ENCODE measurements at places on chromosomes 4 and X.

GRCh38 chr4:183838987-183839712 is 66.0 kb upstream of the STOX2 start:
- DNase-seq, result no peak

GRCh38 chr4:135598151-135598550 is 1396.6 kb upstream of the PABPC4L start:
- no peak for DNase-seq

DNA sequence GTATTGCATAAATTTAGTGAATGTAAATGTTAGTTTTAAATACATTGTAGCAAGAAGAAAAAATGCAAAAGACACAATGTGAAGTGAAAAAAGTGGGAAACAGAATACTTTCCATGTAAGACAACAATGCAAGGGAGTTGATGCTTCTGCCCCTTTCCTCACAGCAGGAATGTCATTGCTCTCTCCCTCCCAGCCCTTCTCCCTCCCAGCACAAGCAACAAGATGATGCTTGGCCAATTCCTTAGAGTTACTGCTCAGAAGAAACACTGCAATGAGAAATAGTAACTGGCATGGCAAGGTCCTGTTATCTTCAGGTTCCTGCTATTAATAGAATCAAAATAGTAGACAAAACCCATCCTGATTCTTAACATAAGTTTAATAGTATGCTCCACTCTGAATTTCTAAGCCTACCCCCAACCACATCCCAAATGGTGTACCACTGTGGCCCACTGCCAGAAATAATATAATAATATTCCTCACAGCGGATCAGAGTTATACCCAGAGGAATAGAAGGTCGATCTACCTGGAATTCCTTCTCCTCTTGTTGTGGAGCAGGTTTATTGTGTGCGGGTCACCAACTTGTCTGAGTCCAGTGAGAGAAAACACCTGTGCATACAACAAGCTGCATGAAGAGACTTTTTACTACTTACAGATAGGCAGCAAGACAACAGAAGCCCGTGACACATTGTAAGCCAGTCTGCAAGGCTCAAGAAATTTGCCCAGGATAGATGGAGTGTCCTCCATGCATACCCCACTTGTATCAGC is 69.8 kb upstream of the SLC7A11 start:
- DNase-seq, result no peak

DNA sequence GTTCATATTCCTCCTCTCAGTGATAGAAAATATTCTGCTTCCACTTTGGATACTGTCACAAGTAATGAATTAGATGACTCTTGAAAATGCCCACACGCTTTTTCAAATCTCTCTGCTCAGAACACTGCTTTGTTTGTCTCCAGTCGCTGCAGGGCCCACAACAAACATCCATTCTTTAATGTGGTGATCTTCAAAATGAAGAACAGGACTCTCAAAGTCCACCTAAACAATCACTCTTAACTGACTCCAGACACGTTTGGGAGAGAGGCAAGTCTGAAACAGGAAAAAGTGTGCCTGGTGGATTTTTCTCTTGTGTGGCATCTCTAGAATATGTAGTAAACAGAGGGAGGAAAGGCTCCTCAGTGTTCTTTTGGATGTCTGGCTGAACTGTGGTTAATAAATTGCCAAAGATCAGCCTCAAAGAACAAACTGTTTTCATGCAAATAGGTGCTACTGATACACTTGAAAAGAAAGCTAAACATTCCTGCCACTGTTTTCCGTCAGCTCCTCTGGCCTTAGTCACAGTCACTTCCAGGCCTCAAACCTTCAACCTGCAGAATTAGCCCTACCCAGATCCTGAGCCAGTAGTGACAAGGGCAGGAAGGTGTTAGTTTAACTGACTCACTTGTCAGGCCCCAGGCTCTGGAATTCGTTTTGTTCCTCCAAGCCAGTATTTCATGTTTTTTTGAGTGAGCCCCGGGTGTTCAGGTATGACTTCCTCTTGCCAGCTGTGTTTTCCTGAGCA is 259.6 kb upstream of the GPC4 start:
- no peak for DNase-seq

DNA sequence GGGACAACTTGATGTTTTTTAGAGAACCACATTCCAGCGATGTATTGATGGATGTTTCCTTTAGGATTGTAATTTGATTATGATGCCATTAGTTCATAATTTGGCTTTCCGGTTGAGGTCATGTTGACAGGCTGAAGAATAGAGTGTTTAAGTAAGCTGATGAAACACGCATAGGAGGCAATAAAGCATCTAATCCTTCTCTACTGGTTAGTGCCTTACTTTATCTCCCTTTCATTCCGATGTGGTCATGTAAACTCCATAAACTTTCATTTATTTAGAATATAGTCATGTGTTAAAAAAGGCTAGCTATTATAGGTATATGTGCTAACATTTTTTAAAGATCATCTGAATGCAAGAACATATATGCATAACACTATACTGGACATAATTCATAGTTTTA is 15.0 kb downstream of the FRMPD4 start:
- DNase-seq, result no peak

DNA sequence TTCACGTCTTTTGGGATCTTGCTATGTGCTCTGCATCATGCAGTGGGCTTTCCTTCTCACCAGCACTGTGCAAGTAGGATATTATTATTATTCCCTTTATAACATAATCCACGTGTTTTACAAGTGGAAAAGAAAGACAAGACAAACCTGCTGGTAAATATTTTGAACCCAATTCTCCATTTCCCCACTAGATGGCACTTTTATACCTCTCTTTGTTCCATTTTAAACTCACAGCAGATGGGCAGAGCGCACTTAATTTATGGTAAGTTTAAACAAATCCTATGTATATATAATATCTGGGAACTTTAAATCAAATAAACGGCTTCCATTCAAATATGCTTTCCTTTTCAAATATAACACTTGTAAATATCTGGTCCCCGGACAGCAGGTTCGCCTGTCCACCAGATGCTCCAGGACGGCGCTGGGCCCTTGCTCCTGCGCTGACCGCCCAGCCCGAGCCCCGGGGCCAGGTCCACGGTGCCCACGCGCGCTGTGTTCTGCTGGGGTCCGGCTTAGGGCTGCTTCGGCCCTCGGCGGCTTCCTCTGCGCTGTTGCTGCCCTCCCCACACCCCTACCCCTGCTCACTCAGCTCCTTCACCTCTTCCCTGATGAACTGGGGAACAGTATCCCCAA is 31.1 kb downstream of the F11 start:
- DNase-seq, result peak; percentile 40

- no peak for DNase-seq
Measured at GRCh38 chr4:5705647-5706320, 2.6 kb downstream of the EVC2 start.

- no peak for DNase-seq
Measured at GRCh38 chr4:8033829-8034528, 94.3 kb upstream of the AFAP1 start.

DNA sequence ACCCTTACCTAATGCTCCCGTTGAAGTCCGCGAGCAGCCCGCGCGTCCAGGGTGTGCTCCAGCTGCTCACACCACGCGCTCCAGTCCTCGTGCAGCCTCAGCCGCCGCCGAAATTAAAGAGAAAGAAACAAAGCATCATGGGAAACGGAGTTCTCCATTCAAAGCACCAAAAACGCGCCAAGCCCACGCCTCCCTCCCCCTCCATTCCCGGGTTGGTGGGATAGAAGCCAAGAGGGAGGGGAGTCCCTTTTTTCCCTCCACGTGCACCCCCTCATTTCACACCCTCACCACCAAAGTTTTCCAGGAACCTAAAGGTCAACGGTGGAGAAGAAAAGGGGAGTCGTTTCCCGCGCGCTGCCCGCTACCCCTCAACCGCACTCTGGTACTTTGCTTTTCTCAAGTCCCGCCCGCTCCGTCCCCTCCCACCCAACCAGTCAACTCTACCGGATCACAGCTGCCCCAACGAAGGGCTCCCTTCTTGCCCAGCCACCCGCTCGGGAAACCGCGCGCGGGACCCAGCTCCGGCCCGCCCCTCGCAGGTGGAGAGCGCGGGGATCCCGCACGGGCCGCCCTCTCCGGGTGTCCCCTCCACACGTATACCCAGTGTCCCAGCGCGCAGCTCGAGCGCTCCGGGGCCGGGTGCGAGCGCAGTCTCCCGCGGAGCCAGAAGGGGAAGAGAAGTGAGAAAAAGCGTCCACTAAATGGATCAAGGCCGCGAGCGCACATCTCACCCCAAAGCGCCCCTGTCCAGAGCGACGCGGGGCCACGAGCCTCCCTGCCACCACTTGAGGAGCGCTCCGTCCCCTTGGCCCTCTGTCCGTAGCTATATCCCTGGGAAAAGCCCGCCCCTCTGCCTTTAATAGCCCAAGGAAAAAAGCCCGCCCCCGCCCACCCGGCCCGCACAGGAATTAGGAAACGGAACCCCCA is 65.1 kb upstream of the CCDC160 start:
- no peak for DNase-seq

GRCh38 chr4:8008391-8008790 is 68.7 kb upstream of the AFAP1 start:
- no peak for DNase-seq

DNA sequence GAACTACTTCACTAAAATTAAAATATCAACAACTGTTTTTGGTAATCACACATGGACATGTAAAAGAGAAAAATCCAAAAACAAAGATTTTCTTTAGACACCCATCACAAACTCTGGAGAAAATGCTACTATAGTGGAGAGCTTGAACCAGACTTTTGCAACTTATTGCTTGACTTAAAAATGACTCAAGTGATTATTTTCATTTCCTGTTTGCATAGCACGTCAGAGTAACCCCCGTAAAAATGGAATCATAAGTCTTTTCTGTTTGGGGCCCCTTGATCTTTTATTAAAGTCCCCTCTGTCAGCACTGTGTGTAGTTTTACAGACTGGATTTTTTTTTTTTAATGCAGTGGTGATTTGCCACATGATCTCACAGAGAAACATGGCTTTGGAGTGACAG is 79.5 kb downstream of the PRKG2 start:
- DNase-seq, result no peak

DNA sequence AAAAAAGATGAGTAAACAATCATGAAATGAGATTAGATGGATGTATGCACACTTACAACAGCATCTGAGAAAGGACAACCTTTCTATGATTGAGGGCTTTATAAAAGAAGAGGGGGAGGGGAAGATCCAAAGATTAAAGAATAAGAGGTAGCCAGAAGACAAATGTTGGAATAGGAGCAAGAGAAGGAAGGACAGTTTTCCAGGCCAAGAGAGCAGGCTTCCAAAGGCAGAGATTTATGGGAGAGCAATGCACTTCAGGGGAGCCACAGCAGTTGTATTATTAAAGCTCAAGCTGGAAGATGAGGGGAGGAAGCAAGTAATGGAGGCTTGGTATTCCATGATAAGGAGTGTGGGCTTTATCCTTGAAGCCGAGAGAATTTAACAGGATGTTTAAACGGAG is 110.3 kb upstream of the PTPN13 start:
- no peak for DNase-seq

DNA sequence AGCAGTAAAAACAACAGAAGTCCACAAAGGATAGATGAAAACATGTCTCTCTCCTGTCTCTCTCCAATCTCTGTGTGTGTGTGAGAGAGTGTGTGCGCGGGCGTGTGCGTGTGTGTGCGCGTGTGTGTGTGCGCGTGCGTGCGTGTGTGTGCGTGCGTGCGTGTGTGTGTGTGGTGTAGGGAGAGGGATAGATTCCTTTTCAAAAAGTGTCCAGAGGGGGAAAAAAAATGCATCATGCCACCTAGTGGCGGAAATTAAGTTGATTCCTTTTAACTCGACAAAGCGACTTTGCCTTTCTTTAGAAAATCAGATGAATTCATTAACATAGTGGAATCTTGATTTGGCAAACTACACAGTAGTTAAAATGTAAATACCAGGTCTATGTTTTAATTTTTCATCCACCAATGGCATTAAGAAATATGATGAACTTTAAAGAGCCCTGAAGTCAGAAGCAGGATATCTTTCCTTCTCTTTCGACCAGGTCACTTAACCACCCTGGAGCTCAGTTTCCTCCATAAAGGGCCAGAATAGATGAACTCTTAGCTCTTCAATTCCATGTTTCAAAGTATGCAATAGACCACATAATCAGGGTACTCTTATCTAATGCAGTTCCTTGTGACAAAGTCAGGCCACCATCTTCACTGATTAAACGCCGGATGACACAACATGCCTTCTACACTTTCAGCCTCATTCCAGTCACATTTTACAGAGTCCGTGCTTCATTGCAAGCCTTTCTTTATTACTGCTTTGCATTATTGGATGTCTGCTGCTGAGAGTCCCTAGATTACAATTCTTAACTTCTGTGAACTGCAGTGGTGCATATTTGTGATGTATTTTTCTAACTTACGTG is 162.8 kb downstream of the FBXO8 start:
- DNase-seq, result peak; percentile 86

DNA sequence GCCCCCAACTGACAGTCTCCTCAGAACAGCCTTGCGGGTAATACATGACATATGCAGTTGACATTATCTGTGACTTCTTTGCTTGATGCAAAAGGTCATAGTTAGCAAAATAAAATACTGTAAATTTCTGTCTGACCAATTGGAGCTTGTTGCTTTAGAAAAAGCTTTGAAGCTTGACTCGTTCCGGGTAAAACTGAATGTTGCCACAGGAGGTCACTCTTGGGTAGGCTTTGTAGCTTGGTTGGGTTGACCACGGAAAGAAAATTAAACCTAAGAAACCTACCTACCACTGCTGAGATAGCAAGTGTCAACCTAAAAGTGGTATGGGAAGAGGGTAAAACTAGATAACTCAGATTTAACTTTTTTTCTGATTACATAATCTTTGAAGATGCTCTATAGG is 23.2 kb downstream of the PRPS2 start:
- peak; percentile 29 for DNase-seq

DNA sequence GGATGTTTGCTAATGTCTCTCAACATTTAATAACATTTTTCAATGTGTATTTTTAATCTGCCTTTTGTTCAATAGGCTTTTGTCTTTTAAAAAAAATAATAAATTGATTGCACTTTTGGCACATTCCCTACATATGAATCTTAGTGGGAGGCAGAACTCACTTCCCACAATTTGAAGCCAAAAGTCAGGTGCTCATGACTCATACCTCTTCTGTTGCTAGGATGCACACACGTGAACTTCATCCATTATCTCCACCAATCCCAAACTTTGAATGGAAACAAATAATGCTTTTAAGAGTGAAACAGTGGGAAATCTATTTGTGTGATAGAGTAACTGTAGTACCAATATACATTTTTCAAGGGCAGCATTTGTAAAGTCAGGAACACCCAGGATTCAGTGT is 260.5 kb downstream of the IQCM start:
- DNase-seq, result no peak

DNA sequence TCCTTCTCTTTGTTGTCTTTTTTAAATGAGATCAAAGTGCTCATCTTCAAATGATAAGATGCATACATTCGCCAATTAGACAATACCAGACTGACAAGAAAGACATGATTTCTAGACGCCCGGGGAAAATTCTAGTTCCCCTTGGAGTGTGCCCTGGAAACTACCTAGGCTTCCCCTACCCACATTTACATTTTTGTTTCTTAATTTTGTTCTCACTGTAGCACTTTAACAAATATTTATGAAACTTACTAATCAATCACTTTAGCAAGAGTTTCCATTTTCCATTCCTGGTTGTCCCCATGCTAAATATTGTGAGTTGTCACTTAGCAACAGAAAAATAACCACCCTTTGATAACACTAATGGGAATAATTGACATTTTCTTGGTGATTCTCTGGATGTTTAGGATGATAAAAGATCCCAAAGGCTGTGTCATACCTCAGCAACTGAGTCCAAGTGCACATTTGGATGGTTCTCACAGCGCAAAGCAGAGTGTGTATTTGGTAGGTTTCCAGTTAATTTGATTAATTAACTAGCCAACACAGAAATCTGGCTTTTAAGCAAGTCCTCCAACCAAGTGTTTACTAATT is 69.6 kb downstream of the FGFBP1 start:
- DNase-seq, result no peak

GRCh38 chrX:133444196-133444595 is 28.9 kb upstream of the GPC4 start:
- peak; percentile 52 for DNase-seq

GRCh38 chrX:65706041-65706828 is 38.8 kb downstream of the MSN start:
- DNase-seq, result peak; percentile 78
